ENCODE measurements at places on chromosomes 6 and 20. TPM values are rescaled to one million over a fixed set of nuclear protein-coding genes. Genes with fewer than 3 reads are reported as not detected.

DNA sequence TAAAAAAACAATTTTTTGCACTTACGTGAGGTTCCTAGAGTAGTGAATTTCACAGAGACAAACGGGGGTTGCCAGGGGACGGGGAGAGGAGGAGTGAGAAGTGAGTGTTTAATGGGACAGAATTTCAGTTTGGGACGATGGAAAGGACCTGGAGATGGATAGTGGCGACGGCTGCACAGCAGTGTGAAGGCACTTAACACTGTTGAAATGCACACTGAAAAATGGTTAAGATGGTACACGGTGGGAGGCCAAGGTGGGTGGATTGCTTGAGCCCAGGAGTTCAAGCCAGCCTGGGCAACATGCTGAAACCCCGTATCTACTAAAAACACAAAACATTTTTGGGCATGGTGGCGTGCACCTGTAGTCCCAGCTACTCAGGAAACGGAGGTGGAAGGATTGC is 31.4 kb downstream of the RPP40 start:
- H3K27me3 ChIP-seq = no peaks in the 10 kb centered on the region
- H3K27ac ChIP-seq = no peak overlapping the region
- no peak overlapping the region for H3K4me3 ChIP-seq

GRCh38 chr6:44067173-44068139 is 59.8 kb downstream of the MRPL14 start:
- H3K4me1 ChIP-seq = peaks cover 55% of the 10 kb centered on the region
- no peak overlapping the region for H3K4me3 ChIP-seq
- H3K36me3 ChIP-seq = no peaks in the 10 kb centered on the region

DNA sequence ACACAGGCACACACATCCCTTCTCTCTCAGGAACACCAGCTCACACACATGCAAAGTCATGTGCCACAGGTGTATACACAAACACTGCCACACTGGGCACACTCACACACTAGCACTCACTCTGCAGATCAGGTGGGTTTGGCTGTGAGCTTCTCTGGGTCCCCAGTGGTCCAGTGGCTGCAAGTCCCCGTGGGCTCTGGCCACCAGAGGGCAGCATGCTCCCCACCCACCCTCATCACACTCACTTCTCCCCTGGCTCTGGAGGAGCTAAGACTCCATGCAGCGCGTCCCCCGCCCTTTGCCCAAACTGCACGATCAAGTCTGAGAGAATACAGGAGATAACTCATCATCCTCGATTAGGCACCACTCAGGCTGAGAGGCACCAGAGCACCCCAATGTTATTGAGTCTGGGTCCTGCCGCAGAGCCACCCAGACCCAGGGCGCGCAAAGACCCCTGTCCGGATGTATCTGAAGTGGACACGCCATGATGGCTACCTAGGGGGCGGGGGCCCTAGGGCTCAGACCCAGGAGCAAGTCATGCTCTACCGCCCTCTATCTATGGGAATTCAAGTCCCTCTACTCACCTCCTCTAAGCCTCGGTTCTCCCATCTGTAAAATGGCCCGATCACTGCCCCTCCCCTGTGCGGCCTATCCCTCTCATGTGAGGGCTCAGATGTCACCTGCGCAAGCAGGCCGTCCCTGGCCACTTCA is 90.5 kb downstream of the GRM4 start:
- no peaks in the 10 kb centered on the region for H3K36me3 ChIP-seq
- no peak overlapping the region for H3K27ac ChIP-seq
- peak; percentile 67 for DNase-seq
- peaks cover 4% of the 10 kb centered on the region for H3K27me3 ChIP-seq
- H3K4me1 ChIP-seq = no peaks in the 10 kb centered on the region
- no peak overlapping the region for H3K4me3 ChIP-seq

HSPA1L gene
- 0.87 TPM for total RNA-seq

CRYBG1 gene
- 10.1 TPM for total RNA-seq

- H3K27me3 ChIP-seq = no peaks in the 10 kb centered on the region
- peak overlapping the region; percentile 64 for H3K27ac ChIP-seq
- H3K4me1 ChIP-seq = peaks cover 52% of the 10 kb centered on the region
Measured at GRCh38 chr6:12483712-12484111, 193.6 kb downstream of the EDN1 start.

- no peak for DNase-seq
- H3K27me3 ChIP-seq = no peaks in the 10 kb centered on the region
- no peaks in the 10 kb centered on the region for H3K4me1 ChIP-seq
- no peaks in the 10 kb centered on the region for H3K36me3 ChIP-seq
- H3K27ac ChIP-seq = no peak overlapping the region
- H3K4me3 ChIP-seq = no peak overlapping the region
Measured at GRCh38 chr20:54188132-54188849, 14.5 kb upstream of the CYP24A1 start.

DNA sequence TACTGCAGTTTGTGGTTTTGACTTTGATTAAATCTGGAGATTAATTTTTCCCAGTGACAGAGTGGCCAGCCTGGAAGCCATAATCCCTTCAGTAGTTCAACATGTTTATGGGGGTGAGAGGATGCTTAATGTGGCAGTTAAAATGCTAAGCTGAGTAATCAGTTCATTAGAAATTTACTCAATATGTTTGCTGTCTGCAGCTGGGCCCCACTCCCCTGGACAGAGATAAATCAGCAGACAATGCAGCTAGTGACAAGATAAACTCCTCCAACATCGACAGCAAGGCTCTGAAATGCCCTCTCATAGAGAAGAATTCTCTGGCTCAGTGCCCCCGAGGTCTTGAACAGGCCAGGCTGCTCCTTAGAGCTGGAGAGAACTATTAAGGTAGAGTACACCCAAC is 101.9 kb downstream of the LRFN2 start:
- H3K36me3 ChIP-seq = no peaks in the 10 kb centered on the region
- H3K4me3 ChIP-seq = no peak overlapping the region
- H3K4me1 ChIP-seq = no peaks in the 10 kb centered on the region
- H3K27ac ChIP-seq = no peak overlapping the region
- no peak for DNase-seq

ADGRF4 gene
- total RNA-seq = not detected

C6orf15 gene
- total RNA-seq = not detected

DNA sequence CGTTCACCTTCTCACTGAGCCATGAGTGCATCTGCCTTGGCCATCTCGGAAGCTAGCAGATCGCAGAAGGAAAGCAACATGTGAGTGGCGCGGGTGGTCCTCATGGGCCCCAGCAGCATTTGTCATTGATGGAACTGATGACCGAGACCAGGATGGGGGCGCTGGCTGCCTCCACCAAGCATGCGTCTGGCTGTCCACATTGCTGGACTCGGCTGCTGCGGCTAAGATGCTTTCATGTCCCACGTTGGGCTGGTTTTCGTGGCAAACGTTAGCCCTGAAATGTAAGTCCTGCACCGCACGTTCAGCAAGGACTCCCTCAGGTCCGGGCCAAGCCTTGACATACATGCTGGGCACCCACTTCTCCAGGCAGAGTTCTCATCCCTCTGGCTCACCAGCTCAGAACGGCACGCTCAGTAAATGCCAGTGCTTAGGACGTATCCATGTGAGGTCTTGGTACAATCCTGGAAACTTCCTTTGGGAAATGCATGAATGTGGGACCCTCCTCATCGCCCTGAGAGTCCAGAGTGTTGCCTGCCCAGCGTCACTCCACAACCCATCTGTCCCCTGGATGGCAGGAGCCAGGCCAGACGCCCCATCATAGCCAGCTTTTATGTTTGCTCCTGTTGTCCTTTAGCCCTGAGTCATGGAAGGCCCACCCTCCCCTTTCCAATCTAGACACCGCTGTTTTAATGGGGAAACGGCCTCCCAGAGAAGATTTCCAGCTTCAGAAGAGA is 8.4 kb downstream of the SLCO4A1 start:
- no peak overlapping the region for H3K27ac ChIP-seq
- H3K4me1 ChIP-seq = peaks cover 26% of the 10 kb centered on the region
- H3K4me3 ChIP-seq = no peak overlapping the region
- peaks cover 2% of the 10 kb centered on the region for H3K36me3 ChIP-seq

- no peak overlapping the region for H3K4me3 ChIP-seq
- no peak for DNase-seq
Measured at GRCh38 chr20:58616411-58616810, 34.7 kb upstream of the STX16 start.

DNA sequence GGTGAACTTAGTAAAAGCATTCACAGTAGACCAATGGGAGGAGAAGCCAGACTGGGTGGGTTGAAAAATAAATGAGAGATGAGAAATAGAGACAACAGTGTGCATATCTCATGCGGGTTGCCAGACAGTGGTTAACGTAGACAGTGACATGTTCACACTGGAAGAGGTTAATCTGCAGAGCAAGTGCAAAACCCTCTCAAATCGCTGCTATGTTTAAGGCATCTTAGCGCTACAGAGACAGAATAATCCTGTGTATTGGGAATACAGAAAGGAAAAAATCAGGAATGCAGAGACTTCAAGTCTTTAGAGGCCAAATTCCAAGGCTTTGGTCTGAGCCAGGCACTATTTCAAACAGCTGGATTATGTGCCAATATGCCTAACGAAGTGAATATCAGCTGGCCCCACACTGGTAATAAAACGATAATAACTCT is 107.1 kb downstream of the TSHZ2 start:
- no peaks in the 10 kb centered on the region for H3K36me3 ChIP-seq
- H3K27ac ChIP-seq = no peak overlapping the region
- no peak for DNase-seq
- H3K4me1 ChIP-seq = peaks cover 26% of the 10 kb centered on the region
- H3K4me3 ChIP-seq = no peak overlapping the region
- no peaks in the 10 kb centered on the region for H3K27me3 ChIP-seq

- H3K27ac ChIP-seq = no peak overlapping the region
- H3K27me3 ChIP-seq = no peaks in the 10 kb centered on the region
- DNase-seq = no peak
- no peaks in the 10 kb centered on the region for H3K36me3 ChIP-seq
- no peak overlapping the region for H3K4me3 ChIP-seq
- no peaks in the 10 kb centered on the region for H3K4me1 ChIP-seq
Measured at GRCh38 chr6:37507077-37507476, 7.4 kb upstream of the CCDC167 start.

GRCh38 chr6:168681748-168682147 is 240.8 kb downstream of the SMOC2 start:
- H3K36me3 ChIP-seq = no peaks in the 10 kb centered on the region
- no peak overlapping the region for H3K27ac ChIP-seq
- H3K27me3 ChIP-seq = no peaks in the 10 kb centered on the region
